Esophagus muscularis mucosa (tissue), 4 donors: ENCODE measurements at places on chromosomes 7 and 10. TPM values are rescaled to one million over a fixed set of nuclear protein-coding genes. Genes with fewer than 3 reads are reported as not detected.

SAP25 gene
- 0.83 TPM for total RNA-seq

AASS gene
- 27.4 TPM for total RNA-seq

CEP55 gene
- 0.50 TPM for total RNA-seq

FAM25G gene
- not detected for total RNA-seq

TOMM7 gene
- 303 TPM for total RNA-seq

TDRD1 gene
- total RNA-seq: 0.13 TPM

GRCh38 chr10:110500515-110500905 is 2.8 kb downstream of the DUSP5 start:
- no peak for DNase-seq
- H3K27ac ChIP-seq: peak overlapping the region; percentile 93
- no peaks in the 10 kb centered on the region for H3K36me3 ChIP-seq
- H3K27me3 ChIP-seq: no peaks in the 10 kb centered on the region

DNA sequence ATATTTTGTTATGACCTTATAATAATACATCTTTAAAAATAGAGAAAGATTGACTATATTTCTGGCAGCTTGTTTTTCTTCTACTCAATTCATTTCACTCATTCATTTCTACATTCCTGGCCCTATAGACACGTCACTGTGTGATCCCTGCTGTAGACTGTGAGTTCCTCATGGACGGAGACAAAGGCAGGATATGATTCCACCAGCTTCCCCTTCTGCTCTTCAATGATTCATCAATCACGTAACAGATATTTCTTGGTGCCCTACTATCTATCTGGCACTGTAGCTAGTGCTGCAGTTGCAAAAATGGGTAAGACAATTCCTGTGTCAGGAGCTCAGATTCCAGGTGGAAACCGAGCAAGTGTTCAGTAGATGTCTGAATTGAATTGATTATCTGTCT is 415.0 kb downstream of the SFMBT2 start:
- no peaks in the 10 kb centered on the region for H3K27me3 ChIP-seq
- no peak overlapping the region for H3K27ac ChIP-seq
- H3K36me3 ChIP-seq: no peaks in the 10 kb centered on the region
- DNase-seq: no peak
- no peaks in the 10 kb centered on the region for H3K4me1 ChIP-seq

DNA sequence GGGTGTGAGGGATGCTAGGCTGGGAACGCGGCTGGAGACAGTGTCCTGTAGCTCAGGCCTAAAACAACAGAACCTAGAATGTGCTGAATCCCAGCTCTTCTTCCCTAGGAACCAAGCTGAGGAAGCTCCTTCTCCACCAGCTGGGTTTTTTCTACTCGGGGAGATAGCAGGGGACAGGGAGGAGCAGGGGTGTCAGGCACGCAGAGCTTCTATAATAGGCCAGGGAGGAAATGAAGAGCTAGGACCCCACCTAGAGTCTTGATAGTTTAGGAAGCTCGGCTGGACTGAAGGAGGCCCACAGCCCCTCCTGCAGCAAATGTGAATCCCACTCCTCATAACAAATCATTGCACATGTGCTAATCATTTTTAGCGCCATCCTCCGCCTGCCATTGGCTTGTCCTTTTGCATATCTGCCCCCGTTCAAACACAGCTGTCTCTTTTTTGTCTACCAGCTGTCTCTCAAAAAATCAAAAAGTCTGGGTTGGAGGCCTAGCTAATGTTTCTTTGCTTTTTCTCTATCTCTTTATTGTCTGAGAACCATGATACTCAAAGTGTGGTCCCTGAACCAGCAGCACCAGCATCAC is 24.1 kb upstream of the FAM180A start:
- H3K4me3 ChIP-seq: no peak overlapping the region
- no peaks in the 10 kb centered on the region for H3K36me3 ChIP-seq
- H3K27ac ChIP-seq: peak overlapping the region; percentile 43

DNA sequence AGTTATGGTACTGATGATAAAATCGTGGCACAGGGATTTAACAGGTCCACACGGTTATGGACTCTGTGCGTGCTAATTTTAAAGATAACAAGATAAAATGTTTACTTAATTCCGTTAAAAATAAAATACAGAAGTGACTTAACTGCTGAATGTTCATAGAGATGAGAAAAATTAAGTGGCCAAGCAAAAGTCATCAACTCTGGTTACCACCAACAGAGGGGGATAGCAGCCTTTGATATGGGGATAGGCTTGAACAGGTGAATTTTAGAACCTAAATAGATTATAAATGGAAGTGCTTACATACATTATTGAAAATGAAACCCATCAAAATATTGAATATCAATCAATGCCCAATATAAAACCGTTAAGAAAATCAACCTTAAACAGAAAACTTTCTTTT is 245.0 kb downstream of the WDR37 start:
- no peak for DNase-seq
- H3K27ac ChIP-seq: no peak overlapping the region
- H3K36me3 ChIP-seq: no peaks in the 10 kb centered on the region
- no peaks in the 10 kb centered on the region for H3K4me1 ChIP-seq

DNA sequence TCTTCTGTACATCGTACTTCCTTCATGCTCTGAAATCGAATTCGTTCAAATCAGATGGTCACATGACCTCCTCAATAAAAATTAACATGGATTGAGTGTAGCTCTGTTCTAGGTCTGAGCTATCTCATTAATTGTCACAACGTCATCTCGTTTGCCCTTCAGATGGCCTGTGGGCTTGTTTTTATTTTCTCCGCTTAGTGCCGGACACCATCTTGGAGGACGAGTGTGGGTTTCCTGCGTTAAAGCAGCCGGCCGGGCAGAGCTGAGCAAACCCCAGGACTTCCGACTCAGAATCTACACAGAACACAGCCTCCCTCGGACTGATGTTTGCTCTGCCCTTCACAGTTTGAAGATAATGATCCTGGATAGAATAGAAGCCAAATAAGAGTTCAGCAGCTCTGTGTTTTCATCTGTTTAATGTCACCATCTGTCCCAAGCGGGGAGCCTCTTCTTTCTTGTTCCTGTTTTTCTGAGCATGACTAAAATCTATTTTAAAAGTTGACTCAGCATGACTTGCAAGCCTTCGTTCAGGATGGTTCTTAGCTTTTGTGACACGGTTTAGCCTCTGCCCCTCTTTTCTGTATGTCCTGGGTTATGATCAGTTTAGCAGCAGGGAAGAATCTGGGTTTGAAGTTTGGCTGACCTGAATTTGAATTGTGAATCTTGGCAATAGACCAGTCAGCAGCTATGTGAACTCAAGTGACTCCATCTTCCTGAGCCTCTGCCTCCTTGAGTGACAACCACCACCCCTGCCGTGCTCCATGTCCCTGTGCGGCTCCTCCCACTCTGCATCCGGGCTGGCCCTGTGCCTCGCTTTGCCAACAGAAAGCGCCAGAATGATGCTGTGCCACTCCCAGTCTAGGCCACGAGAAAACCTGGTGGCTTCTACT is 30.6 kb upstream of the GALNTL5 start:
- H3K4me1 ChIP-seq: peaks cover 10% of the 10 kb centered on the region
- no peaks in the 10 kb centered on the region for H3K27me3 ChIP-seq
- peak overlapping the region; percentile 50 for H3K27ac ChIP-seq
- H3K4me3 ChIP-seq: no peak overlapping the region
- no peak for DNase-seq

DNA sequence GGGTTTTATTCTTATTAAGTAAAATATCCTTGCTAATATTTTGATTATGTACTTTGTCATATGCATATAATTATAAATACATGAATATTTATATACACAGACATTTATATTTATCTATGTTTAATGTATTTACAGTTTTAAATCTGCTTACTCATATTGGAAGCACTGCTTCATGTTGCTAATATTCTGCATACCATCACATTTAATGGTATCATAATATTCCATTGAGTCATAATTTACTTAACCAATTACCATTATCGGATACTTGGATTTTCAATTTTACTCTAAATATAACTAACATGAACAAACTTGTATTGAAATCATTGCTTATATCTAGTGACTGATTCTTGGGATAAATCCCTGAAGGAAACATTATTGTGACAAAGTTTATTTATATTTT is 155.2 kb downstream of the MBL2 start:
- no peak for DNase-seq
- H3K27me3 ChIP-seq: no peaks in the 10 kb centered on the region
- H3K27ac ChIP-seq: no peak overlapping the region
- H3K36me3 ChIP-seq: no peaks in the 10 kb centered on the region
- no peaks in the 10 kb centered on the region for H3K4me1 ChIP-seq

- H3K36me3 ChIP-seq: no peaks in the 10 kb centered on the region
- H3K4me1 ChIP-seq: peaks cover 49% of the 10 kb centered on the region
- no peaks in the 10 kb centered on the region for H3K27me3 ChIP-seq
- H3K4me3 ChIP-seq: peak overlapping the region; percentile 76
- no peak for DNase-seq
Measured at GRCh38 chr10:46029461-46030030, 877 bp downstream of the NCOA4 start.

DNA sequence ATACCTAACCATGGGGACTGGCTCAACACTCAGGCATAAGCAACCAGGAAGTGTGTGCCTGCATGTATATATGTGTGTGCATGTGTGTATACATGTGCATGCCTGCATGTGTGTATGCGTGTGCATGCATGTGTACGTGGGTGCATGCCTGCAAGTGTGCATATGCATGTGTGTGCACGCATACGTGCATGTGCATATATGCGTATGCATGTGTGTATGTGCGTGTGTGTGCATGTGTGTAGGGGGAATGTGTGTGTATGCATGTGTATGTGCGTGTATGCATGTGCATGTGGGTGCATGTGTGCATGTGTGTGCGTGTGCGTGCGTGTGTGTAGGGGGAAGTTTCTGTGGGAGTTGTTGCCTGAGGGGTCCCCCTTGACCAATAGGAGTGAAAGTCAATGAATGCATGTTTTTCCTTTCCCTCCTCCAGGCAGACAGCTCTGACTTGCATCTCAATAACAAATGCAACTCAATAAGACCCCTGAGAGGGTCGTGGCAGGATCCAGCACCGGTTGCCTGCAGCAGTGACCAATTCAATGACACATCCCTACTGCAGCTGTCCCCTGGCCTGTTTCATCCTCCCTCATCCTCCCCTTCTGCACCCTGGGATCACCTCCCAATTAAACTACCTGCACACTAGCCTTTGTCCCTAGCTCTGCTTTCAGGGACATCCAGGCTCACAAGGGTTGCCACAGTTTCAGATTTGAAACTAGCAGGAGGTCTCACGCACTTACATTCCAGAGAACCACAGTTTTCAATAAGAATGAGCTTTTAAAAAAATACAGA is 27.0 kb upstream of the FZD8 start:
- no peak overlapping the region for H3K4me3 ChIP-seq
- no peaks in the 10 kb centered on the region for H3K27me3 ChIP-seq
- no peaks in the 10 kb centered on the region for H3K36me3 ChIP-seq

DNA sequence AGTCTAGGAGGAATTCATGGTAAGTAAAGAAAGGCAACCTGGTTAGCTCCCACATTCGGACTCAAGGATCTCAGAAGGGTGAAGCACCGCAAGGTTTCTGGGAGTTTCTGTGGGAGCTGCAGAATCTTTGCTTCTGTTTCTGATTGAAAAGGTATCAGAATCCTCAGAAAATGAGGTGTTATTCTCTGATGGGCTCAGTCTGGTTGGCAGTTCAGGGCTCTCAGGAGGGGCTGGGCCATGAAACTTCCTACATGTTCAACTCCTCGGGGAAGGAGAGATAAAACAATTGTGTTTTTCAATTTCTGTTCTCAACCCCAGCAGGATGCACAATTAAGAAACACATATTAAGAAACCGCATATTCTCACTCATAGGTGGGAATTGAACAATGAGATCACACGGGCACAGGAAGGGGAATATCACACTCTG is 9.1 kb downstream of the OR2A7 start:
- H3K27me3 ChIP-seq: no peaks in the 10 kb centered on the region
- no peak overlapping the region for H3K27ac ChIP-seq
- peak; percentile 64 for DNase-seq

GRCh38 chr7:157972914-157973313 is 614.7 kb downstream of the PTPRN2 start:
- H3K27ac ChIP-seq: no peak overlapping the region
- H3K27me3 ChIP-seq: no peaks in the 10 kb centered on the region
- no peak overlapping the region for H3K4me3 ChIP-seq

GRCh38 chr7:70612811-70613210 is 519.1 kb upstream of the GALNT17 start:
- H3K36me3 ChIP-seq: no peaks in the 10 kb centered on the region
- H3K27me3 ChIP-seq: no peaks in the 10 kb centered on the region
- H3K27ac ChIP-seq: no peak overlapping the region

- no peak overlapping the region for H3K27ac ChIP-seq
- DNase-seq: no peak
- H3K4me3 ChIP-seq: no peak overlapping the region
Measured at GRCh38 chr10:71278691-71279588, 40.1 kb upstream of the SLC29A3 start.

DNA sequence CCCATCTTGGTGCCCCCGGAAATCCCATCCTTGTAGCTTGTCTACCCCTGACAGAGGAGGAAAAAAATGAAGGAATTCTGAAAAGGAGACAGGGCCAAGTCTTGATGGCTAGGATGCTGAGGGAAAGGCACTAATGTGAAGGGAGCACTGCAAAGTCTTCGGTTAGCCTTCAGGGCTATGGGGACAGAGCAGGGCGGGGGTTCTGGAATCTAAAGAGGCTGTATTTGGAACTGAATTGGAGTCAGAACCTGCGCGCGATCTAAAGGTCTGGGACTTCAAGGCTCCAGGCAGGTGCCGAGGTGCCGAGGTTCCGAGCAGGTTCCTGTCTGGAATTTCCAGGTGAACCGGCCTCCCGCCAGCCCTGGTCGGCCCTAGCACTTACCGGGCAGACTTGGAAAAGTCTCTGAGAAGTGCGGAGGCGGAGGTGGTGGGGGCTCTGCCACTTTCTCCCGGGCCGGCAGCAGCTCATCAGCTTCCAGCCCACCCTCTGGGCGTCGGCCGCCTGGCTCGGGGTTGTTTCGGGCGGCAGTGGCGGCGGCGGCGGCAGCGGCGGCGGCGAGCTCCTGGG is 781 bp downstream of the GBX1 start:
- H3K27me3 ChIP-seq: peaks cover 31% of the 10 kb centered on the region
- no peaks in the 10 kb centered on the region for H3K36me3 ChIP-seq
- H3K4me3 ChIP-seq: peak overlapping the region; percentile 61
- H3K4me1 ChIP-seq: peaks cover 15% of the 10 kb centered on the region
- no peak overlapping the region for H3K27ac ChIP-seq
